ENCODE measurements at places on chromosomes 6 and 20. TPM values are rescaled to one million over a fixed set of nuclear protein-coding genes. Genes with fewer than 3 reads are reported as not detected.

GRCh38 chr6:160667639-160668481 is 3.8 kb upstream of the LPA start:
- DNase-seq: peak; percentile 41

DNA sequence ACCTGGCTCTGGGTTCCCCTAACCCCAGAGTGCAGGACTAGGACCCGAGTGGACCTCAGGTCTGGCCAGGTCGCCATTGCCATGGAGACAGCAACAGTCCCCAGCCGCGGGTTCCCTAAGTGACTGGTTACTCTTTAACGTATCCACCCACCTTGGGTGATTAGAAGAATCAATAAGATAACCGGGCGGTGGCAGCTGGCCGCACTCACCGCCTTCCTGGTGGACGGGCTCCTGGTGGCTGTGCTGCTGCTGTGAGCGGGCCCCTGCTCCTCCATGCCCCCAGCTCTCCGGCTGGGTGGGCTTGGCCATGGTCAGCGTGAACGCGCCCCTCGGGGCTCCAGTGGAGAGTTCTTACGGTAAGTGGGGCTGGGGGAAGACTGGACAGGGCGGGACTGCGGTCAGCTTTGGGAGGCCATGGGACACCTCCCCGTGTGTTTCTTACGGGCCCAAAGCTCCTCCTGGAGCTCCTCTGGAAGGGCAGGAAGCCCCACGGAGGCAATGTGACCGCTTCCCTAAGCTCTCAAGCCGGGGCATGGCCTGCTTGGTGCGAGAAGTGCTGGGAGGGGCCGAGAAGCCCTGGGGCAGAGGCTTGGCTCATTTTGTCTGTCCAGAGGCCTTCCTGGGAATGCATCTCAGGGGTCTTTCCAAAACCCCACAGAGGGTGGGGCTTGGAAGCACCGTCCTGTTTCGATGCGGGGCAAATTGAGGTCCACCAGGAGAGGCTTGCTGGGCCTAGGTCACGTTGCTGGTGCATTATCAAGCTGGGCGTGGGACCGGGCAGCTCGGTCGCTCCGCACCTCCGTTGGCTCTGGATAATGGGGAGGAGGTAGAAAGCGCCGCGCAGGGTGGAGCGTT is at the start of gene HNF4A:
TSS of gene HNF4A (plus strand) at position 202 of the 855 bp plus-strand sequence. CDS start at position 308, 106 bp downstream.
- DNase-seq: peak; percentile 57

GRCh38 chr6:19009769-19010168 is 622.6 kb downstream of the RNF144B start:
- no peak for DNase-seq

DNA sequence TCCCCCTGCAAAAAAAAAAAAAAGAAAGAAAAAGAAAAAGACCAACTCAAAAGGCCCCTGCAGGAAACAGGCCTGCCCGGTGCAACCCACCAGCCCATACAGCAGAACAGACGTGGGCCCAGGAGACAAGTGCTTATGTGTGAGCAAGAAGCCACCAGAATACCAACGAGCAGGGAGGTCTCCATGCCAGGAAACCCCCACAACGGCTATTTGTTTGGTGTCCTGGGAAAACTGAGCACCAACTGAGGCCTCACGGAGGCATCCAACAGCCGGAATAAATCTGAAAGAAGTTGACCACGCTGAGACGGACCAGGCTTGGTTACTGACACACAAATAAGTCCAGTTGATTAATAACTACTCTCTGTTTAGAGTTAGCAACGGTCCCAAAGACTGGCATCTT is 29.7 kb downstream of the PTPRT start:
- no peak for DNase-seq

Gene ANKRD66
- total RNA-seq: not detected

Gene MROH8
- total RNA-seq: 5.1 TPM

Gene NAPB
- 6.1 TPM for total RNA-seq
